ENCODE measurements at places on chromosomes 2 and 18.

DNA sequence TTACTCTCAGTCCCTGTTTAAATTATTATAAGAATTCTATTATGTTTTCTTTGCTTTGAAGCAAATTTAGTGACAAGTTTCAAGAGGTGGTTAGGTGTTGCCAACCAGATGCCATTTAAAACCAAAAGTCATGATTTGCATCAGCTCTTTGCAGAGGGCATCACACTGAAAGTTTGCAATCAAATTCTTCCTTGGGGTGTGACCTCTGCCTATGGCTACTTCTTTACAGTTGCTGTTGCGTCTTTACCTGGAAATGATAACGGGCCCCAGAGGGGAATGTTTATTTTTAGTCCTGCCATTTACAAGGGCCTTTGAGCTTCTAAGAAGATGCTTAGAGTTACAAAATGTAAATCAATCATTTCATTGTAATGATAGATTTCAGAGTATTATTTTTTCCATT is 561.0 kb downstream of the ARHGAP15 start:
- peaks cover 30% of the 10 kb centered on the region for H3K4me1 ChIP-seq
- no peaks in the 10 kb centered on the region for H3K27me3 ChIP-seq
- H3K4me3 ChIP-seq = no peak overlapping the region
- peaks cover 9% of the 10 kb centered on the region for H3K36me3 ChIP-seq

DNA sequence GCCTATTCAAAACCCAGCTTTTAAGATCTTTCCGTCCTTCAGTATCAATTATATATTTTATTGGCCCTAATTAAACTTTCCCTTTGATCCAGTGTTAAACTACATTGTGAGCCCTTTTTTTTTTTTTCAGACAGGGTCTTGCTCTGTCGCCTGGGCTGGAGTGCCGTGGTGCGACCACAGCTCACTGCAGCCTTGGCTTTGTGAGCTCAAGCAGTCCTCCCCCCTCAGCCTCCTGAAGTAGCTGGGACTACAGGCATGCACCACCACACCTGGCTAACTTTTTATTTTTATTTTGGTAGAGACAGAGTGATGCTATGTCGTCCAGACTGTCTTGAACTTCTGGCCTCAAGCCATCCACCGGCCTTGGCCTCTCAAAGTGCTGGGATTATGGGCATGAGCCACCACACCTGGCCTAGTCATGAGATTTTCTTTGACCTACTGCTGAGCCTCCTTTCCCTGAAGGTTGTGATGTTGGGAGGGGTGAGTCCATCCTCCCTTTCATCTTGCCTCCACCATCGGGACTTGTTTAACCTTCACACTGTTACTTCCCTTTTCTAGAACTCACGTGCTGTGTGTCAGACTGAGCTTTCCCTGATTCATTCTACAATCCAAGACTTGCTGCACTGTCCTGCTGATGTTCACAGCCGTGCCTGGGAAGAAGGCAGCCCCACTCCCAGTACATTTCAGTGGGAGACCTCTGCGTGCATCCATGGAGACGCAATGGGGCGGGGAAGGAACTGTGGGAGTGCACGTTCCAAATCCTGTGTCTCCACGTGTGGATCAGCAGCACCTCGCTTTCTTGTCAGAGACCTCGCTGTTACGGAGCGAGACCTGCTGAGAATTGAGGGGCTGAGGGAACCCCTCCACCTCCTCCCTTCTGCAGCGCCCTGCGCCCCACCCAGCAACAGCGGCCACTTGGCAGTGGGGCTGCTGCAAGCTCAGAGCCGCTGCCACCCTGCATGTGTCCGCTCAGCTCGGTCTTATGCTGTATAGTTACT is 10.8 kb downstream of the OXER1 start:
- peaks cover 14% of the 10 kb centered on the region for H3K36me3 ChIP-seq
- peaks cover 16% of the 10 kb centered on the region for H3K4me1 ChIP-seq
- DNase-seq = no peak
- peak overlapping the region; percentile 37 for H3K27ac ChIP-seq
- H3K4me3 ChIP-seq = no peak overlapping the region

DNA sequence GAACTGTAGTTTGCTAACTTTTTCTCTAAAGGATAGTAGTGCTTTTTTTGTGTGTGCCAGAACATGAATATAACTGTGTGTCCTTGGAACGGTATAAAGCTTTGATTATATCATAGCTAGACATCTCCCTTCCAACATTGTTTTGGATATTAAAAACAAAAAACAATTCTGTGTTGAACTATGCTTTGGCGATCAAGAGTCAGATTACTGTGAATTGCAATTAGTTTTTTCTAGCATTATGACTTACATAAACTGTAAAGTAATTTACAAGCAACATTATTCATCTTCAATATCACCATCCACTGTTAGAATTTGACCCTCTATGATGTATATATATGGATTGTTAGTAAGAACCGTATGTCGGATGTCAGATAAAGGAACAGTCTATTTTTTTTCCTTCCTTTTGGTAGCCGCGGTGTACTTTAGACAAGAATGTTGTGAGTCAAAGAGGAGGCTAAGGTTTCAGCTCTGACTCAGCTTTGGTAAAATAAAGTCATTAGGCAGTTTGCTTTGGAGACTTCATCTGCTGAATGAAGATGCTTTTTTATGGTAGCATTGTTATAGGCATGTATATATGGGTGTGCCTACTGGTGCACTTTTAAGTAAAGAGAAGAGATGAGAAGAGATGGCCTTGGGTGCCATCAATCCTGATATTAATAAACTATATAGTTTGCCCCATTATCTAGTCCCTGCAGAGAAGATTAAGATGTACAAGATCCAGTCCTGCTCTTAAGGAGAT is 76.4 kb downstream of the LTBP1 start:
- H3K4me3 ChIP-seq = no peak overlapping the region
- H3K4me1 ChIP-seq = no peaks in the 10 kb centered on the region
- DNase-seq = no peak
- no peak overlapping the region for H3K27ac ChIP-seq

GRCh38 chr2:31304816-31305215 is 70.9 kb downstream of the EHD3 start:
- H3K27me3 ChIP-seq = no peaks in the 10 kb centered on the region
- DNase-seq = no peak
- no peaks in the 10 kb centered on the region for H3K4me1 ChIP-seq
- no peak overlapping the region for H3K4me3 ChIP-seq

DNA sequence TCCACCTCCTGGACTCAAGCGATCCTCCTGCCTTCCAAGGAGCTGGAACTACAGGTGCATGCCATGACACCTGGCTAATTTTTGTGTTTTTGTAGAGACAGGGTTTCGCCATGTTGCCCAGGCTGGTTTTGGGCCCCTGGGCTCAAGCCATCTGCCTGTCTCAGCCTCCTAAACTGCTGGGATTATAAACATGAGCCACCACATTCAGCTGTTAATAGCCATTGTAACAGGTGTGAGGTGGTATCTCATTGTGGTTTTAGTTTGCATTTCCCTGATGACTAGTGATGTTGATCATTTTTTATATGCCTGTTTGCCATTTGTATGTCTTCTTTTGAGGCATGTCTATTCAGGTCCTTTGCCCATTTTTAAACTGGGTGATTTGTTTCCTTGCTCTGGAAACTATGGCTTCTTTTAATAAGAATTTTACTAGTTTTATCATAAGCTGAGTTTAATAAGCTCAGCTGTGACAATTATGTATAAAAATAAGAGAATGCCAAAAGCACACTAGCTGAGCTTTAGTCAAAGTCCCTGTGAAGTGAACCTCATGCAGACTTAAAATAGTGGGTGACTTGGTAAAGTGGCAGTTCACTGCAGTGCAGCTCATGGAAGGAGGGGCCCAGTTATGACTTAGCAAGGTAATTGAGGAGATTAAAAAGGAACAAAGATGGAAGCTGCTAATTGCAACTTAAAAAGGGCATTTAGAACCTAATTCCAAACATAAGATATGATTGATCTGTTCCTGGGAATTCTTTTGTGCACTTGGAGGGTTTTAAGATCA is 465.1 kb downstream of the TGIF1 start:
- no peaks in the 10 kb centered on the region for H3K4me1 ChIP-seq
- no peak overlapping the region for H3K27ac ChIP-seq
- H3K36me3 ChIP-seq = no peaks in the 10 kb centered on the region

DNA sequence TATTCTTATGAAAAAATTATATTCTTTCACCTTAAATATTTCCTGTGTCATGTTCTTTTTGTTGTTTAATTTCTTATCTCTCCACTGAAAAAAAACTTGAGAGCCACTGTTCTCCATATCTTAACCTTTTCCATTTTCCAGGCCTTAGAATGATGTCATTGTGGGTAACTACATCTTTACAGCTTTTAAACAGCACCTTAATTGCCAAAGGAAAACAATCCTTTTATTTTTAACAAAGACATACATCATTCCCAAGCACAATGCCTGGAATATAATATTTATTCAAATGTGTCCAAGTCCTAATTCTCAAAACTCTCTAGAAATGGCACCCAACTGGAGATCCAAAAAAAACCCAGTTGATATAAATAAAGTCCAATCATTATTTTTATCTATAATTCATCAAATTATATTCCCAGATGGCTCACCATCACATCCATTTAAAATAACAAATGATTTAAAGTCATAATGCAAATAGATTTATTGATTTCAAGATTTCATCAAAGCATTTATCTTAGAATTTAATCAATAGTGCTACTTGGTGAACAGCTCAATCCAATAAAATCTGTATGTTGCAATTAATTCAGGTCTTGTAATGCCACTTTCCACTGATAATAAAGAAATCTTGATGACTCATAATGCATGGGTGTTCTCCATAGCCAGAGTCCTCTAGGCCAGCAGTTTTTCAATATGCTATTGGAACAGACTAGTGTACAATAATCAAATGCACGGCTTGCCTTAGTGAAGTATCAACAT is 107.1 kb upstream of the MAPRE2 start:
- no peak overlapping the region for H3K27ac ChIP-seq
- no peaks in the 10 kb centered on the region for H3K36me3 ChIP-seq
- no peak for DNase-seq
- peak overlapping the region; percentile 49 for H3K4me3 ChIP-seq
- no peaks in the 10 kb centered on the region for H3K4me1 ChIP-seq
